ENCODE measurements at places on chromosomes 16 and 17.

GRCh38 chr16:55444754-55445485 lies 34.1 kb upstream of the MMP2 start:
- no peak overlapping the region for H3K4me3 ChIP-seq
- no peak for DNase-seq
- no peaks in the 10 kb centered on the region for H3K36me3 ChIP-seq
- no peaks in the 10 kb centered on the region for H3K4me1 ChIP-seq

GRCh38 chr16:70679671-70680494 lies 6.0 kb downstream of the MTSS2 start:
- H3K4me1 ChIP-seq, result peaks cover 5% of the 10 kb centered on the region
- no peak overlapping the region for H3K27ac ChIP-seq
- H3K36me3 ChIP-seq, result peaks cover 38% of the 10 kb centered on the region
- DNase-seq, result no peak
- H3K4me3 ChIP-seq, result no peak overlapping the region

GRCh38 chr16:29849505-29849904 lies 13.5 kb downstream of the CDIPT start:
- DNase-seq, result no peak
- H3K27me3 ChIP-seq, result no peaks in the 10 kb centered on the region
- no peak overlapping the region for H3K4me3 ChIP-seq
- peaks cover 61% of the 10 kb centered on the region for H3K36me3 ChIP-seq
- H3K27ac ChIP-seq, result no peak overlapping the region
- H3K4me1 ChIP-seq, result no peaks in the 10 kb centered on the region

DNA sequence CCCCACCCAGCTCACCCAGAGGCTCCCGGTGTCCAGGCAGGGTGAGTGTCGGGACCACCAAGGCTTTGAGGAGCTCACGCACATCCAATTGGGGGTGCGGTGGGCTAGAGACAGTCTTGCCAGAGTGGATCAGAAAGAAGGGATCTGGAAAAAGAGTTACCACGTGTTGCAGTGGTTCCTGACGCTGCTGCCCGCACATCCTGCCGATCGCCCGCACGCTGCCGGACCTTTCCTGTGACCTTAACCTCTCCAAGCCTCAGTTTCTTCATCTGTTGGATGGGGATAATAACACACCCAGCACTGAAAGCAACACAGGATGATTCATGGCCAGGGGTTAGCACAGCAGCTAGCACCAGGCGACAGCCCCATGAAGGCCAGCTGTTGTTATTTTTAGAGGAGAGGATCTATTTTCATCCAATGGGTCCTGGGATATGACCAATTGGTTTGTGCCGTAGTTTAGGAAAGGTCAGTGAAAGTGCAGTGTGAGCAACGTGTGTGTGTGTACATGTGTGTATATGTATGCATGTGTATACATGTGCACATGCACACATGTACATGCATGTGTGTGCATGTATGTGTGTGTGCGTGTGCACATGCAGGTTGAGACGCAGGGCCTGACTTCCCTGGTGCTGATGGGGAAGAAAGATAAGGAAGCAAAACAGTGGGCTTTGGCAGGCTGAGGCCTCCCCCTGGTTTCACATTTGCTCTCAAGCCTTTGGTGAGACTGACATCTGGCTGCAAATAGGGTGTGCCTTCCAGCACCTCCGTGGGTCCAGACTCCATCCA lies 2.5 kb downstream of the ITGAX start:
- peaks cover 10% of the 10 kb centered on the region for H3K27me3 ChIP-seq
- no peaks in the 10 kb centered on the region for H3K36me3 ChIP-seq
- no peak overlapping the region for H3K4me3 ChIP-seq
- peaks cover 8% of the 10 kb centered on the region for H3K4me1 ChIP-seq

- peaks cover 36% of the 10 kb centered on the region for H3K27me3 ChIP-seq
- DNase-seq, result peak; percentile 79
- H3K4me3 ChIP-seq, result no peak overlapping the region
These were observed 10.3 kb downstream of the CD300LB start for GRCh38 chr17:74520790-74521480.

Data from MCF 10A (cell line).